D341Med (cell line): ENCODE measurements at places on chromosomes 2 and 18.

- no peak for DNase-seq
Measured at GRCh38 chr18:48727681-48728080, 188.8 kb downstream of the CTIF start.

DNA sequence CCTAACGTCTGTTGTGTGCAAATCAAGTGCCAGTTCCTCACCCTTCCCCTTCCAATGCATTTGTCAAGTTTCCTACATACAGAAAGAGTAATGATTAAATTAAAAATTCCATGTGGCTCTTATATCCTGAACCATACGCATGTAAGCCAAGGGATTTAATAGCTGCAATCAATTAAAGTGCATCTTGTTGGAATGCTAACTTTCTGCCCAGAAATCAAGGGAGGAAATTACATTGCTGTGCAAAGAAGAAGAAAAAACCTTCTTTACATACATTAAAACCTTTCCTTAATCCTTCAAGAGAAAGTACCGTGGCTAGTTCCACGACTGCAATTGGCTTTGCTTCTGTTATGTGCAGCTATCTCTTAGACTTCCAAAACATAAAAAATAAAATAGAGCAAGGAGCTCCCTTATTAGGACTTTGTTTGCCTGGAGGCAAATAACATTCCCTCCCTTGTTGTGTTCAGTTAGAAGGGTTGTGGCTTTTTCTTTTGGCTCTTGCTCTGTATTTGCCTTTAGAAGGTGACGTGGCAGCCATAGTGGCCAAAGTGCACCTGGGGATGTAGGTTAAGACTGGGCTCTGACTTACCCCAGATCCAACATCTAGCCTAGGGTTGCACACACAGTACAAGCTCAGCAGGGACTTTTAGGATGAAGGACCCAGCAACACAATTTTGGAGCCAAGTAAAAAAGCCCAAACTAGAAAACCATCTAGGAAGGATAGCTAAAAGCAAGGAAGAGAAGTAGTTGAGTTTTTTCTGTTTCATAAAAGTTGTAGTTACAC lies 158.3 kb downstream of the ANTXR1 start:
- DNase-seq = no peak

- no peak for DNase-seq
Measured at GRCh38 chr2:149601141-149601796, 13.7 kb upstream of the MMADHC start.

DNA sequence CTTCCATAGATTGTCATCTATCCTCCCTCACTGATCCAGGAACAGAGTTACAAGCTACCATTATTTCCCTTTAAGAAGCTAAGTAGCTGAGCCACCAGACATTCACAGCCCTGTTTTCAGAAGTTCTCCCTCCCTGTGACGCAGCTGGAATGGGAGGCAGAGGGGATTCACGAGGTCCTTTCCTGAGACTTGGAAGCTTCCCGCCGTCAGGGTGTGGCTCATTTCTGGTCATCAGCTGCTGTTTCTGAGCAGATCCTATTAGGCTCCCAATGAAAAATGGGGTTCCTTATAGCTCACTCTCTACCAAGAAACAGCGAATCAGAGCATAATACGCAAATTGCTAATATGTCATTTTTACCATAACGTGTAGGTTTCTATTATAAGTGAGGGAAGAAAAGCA lies 559.3 kb upstream of the ID2 start:
- no peak for DNase-seq

DNA sequence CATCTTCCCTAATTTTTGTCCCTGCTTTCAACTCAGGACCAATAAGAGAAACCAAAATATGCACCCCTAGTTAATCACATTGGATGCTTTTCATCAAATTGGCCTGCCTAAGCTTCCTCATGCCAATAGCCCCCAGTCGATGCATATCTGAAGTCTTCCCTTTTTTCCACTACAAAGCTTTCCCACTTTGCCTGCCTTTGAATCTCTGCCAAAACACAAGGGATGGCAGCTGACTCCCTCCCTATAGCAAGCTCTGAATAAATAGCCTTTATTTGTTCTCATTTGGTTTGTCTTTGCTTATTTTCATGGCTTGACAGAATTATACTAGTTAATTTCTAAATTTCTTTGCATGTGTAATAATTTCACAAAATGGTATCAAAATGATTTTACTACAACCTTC lies 621.2 kb downstream of the MBD2 start:
- no peak for DNase-seq
